ENCODE measurements at places on chromosomes 13 and 19.
A peak's percentile ranks its signal among the peaks of the same experiment; 100 is the strongest.

GRCh38 chr13:35855531-35856019, 275.6 kb downstream of the DCLK1 start:
- no peak for DNase-seq

DNA sequence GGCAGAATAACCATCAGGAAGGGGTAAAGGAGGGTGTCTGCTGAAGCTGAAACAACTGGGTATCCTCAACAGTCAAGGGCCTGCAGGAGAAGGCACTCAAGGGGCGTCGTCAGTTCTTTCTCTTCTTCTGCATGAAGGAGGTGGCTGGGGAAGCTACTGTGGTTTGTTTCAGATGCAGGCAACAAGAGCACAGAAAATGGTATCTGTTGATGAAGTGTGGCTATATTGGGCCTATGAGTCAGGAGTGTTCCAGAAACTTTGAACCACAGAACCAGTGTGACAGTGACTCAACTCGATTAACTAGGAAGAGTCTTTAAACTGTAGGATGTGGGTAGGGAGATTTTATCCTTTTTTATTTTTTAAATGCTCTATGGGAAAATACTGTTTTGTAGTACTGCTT, 686.3 kb downstream of the FGF9 start:
- DNase-seq = no peak

GRCh38 chr13:102333320-102334198, 68.3 kb downstream of the FGF14 start:
- peak; percentile 24 for DNase-seq

DNA sequence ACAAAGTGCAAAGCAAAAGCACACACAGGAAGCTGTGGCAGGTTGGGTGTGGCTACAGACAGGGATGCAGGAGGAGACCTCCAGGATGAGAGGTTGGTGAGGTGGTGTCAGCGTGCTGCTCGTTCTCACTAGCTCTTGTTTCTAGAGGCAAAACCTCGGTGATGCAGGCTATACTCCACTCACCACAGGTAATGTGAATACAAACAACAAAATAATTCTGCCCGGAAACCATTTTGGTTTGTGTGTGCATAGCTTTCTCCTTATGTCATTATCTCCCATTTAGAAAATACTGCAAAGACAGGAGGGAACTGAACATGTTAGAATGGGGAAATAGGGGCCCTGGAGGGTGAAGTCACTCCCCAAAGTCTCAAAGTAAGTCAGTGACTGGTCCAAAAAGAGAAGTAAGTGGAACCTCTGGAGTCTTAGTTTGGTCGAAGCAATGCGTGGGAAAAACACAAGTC, 9.4 kb downstream of the LCP1 start:
- no peak for DNase-seq

DNA sequence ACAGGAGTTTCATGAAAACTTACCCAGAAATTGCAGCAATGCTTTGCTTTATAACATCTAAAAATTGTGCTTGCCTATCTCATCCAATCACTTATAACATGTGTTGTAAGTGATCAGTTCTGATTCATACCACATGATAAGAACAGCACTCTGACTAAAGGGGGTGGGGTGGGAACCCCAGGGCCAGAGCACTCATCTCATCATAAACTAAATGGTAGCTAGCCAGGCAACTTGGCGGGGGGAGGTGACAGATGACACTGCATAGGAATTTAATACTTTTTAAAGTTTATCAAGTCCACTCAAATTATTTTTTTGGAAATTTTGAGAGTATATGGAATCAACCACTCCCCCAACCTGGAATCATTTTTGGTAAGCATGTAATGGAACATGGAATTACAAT, 42.1 kb downstream of the FOXO1 start:
- no peak for DNase-seq

- no peak for DNase-seq
These were observed 1.7 kb downstream of the LRP3 start for GRCh38 chr19:33195645-33196347.

DNA sequence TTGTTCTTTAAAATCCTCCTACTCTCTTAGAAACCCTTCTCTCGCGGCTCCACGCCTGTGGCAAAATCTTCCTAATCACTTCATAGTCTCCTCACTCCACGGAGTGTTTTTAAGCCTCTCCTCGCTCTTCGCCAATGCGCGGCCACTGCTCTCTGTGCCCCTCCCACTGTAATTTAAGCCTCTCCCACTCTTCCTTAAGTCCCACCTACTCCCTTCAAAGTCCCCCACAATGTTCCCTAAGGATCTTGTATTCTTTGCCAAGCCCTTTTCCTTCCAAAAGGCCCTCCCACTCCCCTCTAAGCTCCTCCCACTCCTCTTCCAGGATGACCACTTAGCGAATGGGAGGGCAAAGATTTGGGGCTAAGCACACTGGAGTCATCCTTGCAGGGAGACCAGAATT, 1.3 kb downstream of the FIZ1 start:
- DNase-seq = no peak

DNA sequence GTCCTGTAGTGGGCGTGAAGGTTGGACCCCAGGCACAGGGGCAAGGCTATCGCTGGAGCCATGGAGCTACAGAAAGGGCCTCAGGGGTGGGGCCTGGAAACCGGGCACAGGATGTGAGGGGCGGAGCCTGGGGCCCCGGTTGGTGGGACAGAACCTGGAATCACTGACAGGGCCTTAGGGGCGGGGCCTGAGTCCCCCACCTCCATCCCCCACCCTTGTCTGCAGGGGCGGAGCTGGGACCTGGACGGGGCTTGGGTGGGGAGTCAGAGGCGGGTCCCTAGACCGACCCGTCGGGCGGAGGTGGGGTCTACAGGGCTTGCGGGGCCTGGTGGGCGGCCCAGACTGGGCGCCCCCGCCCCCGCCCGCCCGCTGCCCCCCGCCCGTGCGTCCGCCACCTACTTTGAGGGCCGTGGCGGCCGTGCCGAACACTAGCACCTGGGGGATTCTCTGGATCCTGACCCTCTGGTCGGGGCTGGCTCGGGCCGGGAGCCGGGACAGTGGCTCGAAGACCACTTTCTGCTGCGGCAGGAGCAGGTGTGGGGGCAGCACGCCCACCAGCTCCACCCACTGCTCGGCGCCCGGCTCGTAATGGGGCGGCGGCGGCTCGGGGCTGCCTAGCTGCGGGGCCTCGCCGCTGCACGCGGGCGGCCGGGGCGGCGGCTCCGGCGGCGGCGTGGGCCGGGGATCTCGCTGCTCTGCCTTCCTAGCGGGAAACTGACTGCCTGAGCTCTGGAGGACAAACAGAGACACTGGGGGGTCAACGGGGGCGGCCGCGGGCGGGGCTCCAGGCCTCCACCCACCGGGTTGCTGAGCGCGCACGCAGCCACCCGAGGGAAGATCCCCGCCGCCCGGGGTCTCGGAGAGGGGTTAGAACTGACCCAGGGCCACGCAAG, 26.3 kb downstream of the DCAF15 start:
- DNase-seq = peak; percentile 62

GRCh38 chr13:71797517-71797916, 69.5 kb downstream of the DACH1 start:
- no peak for DNase-seq

GRCh38 chr19:34276614-34277013, 22.3 kb downstream of the GARRE1 start:
- DNase-seq = no peak

DNA sequence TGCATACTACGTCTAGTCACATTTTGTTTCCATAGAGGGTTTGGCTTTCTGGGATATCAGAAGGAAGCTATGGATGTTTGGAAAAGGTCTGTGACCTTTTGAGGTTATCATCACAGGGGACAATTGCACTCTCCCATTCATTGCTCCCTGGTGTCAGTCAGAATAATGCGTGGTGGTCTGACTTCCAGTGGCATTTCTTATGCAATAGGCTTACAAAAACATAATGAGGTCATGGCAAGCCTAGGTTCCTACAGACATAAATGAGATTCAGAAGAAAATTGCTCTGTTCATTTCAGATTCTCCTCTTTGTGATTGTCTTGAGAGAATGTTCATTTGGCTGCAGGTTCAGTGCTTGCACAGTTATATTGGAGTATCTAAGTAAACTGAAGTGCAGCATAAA, 54.6 kb downstream of the ARHGAP35 start:
- no peak for DNase-seq

- DNase-seq = no peak
These were observed 8.4 kb upstream of the C13orf46 start for GRCh38 chr13:113982296-113982661.

- DNase-seq = no peak
These were observed 1.3 kb downstream of the TPP2 start for GRCh38 chr13:102598061-102598460.

GRCh38 chr13:86810361-86810760, 860.8 kb upstream of the SLITRK5 start:
- DNase-seq = no peak

- DNase-seq = no peak
These were observed 46.2 kb downstream of the RNASEH2B start for GRCh38 chr13:50955798-50956197.

DNA sequence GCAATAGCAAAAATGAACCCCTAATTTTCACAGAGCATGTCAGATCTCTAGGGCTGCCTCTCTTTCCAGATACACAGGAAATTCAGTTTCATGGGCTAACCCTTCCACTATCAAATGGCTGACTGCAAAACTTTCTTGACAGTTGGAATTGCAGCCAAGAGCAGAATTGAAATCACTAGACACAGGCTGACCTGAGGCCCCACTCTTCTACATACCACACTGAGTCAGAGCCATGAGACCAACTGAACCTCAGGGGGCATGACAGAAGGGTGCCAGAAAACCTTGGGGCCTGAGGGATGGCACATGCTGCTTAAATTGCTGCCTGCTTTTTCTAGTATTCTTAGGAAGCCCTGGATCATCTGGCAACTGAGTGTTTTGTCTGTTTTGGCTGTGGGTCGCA, 1.7 kb upstream of the DLEU7 start:
- no peak for DNase-seq

GRCh38 chr13:54706336-54706735, 1677.7 kb downstream of the OLFM4 start:
- no peak for DNase-seq

GRCh38 chr19:43618921-43619261, 538 bp downstream of the ZNF428 start:
- peak; percentile 86 for DNase-seq

GRCh38 chr19:12055784-12056183, 3.0 kb upstream of the ZNF878 start:
- DNase-seq = no peak

DNA sequence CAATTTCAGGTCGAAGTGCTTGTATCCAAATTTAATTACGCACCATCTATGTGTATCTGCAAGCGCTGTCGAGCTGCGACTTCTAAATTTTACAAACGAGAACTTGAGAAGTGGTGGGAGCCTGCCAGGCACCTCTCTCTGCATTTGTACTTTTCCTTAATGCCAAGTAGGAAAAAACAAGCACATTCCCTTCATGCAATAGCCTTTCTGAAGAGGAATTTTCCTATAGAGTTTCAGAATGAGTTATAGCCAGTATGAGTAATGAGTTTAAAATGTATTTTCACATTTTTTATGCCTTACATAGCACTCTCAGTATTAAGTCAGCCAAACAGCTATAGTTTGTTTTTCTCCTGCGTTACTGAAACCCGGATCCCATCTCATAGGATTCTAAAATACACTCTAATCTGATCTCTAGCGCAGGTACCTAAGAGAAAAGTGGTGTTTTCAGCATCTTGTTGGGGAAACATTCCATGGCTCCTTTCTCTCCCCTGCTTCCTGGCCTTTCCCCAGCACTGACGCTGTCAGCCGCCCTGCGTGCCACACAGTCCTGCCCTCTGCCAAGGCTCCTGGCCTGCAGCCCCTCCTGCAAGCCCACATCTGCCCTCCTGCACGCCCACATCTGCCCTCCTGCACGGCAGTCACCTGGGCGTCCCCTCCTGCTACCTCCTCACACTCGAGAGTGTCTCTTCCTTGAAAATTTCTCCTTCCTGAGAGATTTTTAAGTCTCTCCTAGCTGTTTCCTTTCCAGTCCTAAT, 526.9 kb downstream of the MYO16 start:
- no peak for DNase-seq

GRCh38 chr13:43965459-43965845, 85.7 kb downstream of the LACC1 start:
- DNase-seq = no peak

DNA sequence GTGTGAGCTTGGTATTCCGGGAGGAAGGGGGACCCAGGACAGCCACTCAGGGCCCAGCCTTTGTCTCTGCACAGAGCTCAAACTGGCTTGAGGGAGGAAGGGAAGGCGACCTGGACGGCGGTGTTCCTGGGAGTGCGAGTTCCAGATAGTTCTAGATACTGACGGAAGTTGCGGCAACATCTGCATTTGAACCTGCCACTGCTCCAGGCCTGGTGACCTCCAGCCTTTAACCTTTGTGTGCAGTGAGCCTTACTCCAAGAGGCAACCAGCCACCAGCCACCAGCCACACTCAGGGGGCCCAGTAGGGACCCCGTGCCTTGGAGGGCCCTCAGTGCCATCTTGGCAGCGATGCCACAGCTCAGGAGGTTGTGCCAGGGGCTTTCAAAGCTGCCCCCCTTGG, 15.5 kb upstream of the ZBTB7A start:
- no peak for DNase-seq

- no peak for DNase-seq
These were observed 5.9 kb downstream of the MTMR6 start for GRCh38 chr13:25281193-25281934.

GRCh38 chr13:35957241-35957731, 173.9 kb downstream of the DCLK1 start:
- no peak for DNase-seq

- no peak for DNase-seq
These were observed 782 bp downstream of the EPN1 start for GRCh38 chr19:55675661-55676354.

DNA sequence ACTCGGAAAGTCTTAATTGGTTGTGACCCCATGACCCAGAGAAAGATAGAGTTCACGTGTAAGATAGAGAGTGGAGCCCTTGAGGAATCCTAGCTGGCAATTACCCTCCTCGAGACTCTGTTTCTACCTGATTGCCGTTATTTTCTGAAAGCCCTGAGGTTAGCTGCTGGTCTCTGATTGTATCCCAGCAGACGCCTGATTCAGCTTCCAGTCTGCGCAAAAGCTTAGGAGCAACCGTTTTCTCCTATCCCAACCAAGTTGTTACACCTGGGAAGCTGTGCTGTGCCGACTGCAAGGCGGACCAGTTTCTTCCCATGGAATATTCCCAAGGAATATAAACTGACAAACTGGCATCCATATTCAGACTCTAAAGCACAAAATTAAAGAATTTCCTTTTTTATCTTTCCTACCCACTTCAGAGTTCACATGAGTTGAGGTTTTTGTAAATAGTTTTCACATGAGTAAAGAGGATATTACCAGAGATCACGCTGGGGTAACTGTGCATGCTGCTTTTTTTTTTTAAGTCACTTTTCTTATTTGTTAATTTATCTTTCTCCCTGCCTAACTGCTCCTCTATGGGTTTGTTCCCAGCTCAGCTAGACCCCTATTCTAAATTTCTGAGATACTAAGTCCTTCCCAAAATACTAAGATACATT, 1.5 kb upstream of the TRPC4 start:
- DNase-seq = no peak

Measured in NCI-H1930 (cell line).